ENCODE measurements at places on chromosomes 6 and 20.

DNA sequence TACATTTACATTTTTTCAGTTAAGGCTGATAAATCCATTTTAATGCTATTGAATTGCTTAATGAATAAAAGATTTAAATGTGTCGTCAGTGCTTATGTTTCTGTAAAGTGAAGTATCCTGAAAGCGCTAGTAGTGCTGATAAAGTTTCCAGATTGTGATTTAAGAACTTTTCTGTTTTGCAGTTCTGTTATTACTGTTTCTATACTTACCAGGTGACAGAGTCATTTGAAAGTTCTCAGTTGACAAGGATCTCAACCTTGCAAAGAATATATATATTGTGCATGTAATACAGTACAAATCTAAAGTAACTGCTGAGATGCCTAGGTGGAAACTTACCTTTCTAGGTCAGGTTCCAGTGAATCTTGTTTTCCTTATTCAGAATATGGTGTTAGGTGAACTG, 201.8 kb downstream of the ARID1B start:
- DNase-seq = no peak

DNA sequence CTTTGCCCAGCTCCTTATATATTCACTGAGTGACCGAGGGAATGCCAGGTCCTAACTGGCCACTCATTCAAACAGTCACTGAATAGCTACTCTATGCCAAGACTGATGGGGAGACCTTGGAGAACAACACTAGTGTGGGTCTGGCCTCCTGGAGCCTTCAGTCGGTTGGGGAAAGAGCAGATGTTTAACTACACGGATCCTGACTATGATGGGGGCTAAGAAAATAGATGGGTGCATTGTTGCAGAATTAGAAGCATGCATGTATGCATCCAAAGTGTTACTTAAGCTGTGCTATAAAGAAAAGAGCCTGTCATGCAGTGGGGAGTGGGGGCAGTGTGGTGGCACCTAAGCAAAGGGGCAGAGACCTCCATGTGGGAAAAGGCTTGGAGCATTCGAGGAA, 6.5 kb downstream of the FKBP1A start:
- DNase-seq = no peak

DNA sequence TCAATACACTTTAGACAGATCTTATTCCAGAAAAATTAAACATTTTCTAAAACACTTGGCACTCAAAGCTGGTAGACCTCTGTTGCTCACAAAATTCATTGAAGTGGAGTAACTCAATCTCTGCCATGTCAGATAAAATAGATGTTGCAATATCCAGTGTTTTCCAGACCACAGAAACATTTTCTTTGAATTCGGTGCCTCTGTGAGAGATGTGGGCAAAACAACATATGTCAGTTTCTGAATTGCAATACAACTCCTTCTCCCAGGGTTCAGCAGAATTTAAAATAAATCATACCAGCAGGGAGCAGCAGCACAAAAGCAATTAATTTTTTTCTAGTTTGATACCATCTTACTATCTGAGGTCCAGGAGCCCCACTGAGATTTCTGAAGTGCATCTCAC, 11.3 kb upstream of the PKHD1 start:
- no peak for DNase-seq

- no peak for DNase-seq
Observed at GRCh38 chr6:41704028-41704427, 31.4 kb downstream of the TFEB start.

- DNase-seq = no peak
Observed at GRCh38 chr6:85669735-85670194, 27.1 kb upstream of the SYNCRIP start.

- no peak for DNase-seq
Observed at GRCh38 chr6:25981568-25982263, 19.1 kb downstream of the TRIM38 start.

- no peak for DNase-seq
Observed at GRCh38 chr6:998551-998950, 305.6 kb upstream of the EXOC2 start.

DNA sequence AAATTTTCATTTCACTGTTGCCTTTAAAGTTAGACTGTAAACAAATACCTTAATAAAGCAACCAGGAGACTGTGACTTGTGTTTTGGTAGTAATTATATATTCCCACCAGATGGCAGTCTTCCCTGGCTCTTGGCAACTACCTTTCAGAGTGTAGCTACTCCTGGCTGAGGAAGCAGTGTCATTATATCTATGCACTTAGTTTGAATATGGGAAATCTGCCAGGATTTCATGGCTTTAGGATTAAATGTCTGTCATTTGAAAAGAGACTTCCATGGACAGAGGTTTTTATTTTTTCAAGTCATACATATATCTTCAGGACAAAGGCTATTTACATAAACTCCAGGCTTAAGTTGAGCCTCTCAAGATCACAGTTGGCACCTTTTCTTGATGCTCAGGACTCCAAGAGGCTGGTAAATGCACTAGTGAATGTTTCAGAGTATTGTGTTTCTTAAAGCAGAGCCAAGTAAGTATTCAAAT, 160.1 kb downstream of the C6orf58 start:
- no peak for DNase-seq

DNA sequence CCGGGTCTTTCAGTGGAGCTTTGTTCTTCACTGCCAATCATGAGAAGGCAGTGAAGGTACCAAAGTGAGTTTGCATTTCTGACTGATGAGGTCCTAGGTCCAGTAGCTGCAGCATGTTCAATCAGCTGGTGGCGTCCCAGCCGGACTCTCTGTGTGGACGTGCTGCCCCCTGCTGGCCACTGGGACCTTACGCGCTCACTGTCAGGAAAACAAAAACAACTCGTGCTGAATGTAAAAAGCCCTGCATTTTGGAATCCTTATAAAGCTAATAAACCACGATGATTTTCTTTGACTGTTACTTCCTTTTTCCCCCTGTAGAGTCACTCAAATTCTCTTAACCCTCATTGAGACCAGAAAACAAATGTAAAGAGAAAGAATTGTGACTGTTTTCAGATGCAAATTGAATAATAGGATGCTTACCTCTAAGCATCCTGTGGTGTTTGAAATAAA, 4.9 kb upstream of the CD24 start:
- DNase-seq = peak; percentile 71
